Nephron progenitor cell (in vitro differentiated cells): ENCODE measurements at places on chromosomes 13 and 19.

- no peak for DNase-seq
These were observed 94.6 kb downstream of the ING1 start for GRCh38 chr13:110808138-110808537.

DNA sequence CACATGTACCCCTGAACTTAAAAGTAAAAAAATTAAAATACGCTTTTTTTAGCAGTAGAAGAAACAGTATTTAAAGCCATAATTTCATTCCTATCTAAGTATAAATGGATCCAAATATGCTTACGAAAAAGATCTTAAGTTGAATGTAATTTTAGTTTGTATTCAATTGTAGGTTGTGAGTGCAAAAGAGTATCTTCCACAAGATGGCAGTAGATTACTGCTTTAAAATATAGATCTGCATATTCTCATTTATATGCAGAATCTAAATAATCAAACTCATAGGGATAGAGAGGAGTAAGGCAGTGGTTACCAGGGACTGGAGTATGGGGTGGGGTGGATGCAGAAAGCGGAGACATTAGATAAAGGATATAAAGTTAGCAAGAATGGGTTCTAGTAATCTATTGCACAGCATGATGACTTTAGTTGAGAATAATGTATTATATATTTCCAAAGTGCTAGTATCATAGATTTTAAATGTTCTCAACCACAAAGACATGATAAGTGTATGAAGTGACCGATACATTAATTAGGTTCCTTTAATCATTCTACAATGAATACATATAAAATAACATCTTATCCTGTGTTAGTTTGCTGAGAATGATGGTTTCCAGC, 14.2 kb downstream of the OR7A17 start:
- no peak for DNase-seq

- no peak for DNase-seq
These were observed 253.5 kb downstream of the LHFPL6 start for GRCh38 chr13:39349391-39349960.

DNA sequence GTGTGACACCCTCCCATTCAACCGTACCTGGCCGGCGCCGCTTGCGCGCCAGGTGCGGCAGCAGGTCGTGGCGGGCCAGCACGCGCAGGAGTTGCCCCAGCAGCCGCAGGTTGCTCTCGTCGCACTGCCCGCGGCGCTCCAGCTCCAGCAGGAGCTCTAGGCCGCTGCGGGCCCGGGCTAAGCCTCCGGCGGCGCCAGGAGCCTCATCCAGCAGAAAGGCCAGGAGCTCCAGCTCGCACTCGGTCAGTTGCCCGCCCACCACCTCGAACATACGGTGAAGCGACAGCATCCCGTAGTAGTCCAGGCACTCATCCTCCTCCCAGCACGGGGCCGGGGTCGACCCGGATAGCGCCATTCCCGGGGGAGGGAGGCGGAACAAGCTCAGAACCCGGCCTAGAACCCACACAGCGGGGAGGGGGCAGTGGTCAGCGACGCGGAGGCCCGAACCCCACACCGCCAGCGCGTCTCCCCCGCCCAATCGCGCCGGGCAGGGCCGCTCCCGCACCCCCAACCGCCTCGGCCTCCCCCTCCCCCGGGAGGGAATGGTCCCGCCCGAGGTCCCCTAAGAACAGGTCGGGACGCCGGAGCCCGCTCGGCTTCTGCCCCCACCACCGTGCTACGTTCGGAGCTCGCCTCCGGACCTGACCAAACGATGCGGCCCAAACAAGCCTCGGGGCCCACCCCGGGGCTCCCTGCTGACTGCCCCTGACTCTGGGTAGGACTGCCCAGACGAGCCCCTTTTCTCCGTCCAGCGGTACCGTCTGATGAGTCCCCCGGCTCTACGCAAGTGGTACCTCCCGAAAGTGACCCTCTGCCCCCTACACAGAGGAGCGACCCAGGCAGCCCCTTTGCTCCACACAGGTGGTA, 591 bp downstream of the DEDD2 start:
- peak; percentile 66 for DNase-seq
